Heart right ventricle (tissue), 16 donors: ENCODE measurements at places on chromosomes 2 and 18.

DNA sequence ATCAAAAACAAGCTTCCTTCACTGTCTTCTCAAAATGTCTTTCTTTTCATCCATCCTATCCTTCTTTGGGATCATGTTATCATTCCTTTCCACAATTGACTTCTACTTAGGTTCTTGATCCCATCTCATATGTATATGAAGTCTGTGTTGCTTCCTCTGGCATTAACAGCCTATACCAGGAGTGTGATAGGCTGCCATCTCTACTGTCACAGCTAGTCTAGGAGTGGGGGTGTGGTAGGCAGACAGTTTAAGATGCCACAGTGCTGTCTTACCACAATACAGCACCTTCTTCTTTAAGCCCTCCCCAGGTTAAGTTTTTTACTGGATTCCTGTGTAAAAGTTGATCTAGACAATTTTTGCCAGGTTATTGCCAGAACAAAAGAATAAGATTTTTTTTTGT, 3.7 kb upstream of the HTR2B start:
- no peak for DNase-seq

- DNase-seq = no peak
Observed at GRCh38 chr2:48026865-48027264, 120.6 kb upstream of the FBXO11 start.

- no peak for DNase-seq
Observed at GRCh38 chr18:56252456-56252855, 385.9 kb downstream of the TXNL1 start.

GRCh38 chr2:25936889-25937545, 45.3 kb downstream of the KIF3C start:
- DNase-seq = no peak

- no peak for DNase-seq
Observed at GRCh38 chr2:200041639-200042038, 86.3 kb downstream of the MAIP1 start.

DNA sequence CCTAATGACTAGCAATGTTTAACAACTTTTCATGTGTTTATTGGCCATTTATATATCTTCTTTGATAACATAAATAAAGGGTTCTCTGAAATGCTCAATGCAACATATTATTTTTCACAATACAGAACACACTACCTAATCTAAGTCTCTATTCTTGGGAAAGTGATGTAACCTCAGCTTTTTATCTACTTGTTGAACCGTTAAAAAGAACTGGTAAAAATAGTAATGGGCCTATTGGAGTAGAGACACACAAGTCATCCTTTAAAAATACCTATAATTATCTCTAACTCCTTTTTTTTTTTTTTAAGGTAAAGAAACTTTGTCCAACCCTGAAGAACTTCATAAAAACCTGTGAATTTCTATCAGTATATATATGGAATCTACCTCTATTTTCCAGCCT, 1067.7 kb upstream of the CELF4 start:
- no peak for DNase-seq

- DNase-seq = no peak
Observed at GRCh38 chr18:79071037-79071436, 1.8 kb downstream of the ATP9B start.

- DNase-seq = no peak
Observed at GRCh38 chr2:31196622-31197021, 20.7 kb downstream of the CAPN14 start.

DNA sequence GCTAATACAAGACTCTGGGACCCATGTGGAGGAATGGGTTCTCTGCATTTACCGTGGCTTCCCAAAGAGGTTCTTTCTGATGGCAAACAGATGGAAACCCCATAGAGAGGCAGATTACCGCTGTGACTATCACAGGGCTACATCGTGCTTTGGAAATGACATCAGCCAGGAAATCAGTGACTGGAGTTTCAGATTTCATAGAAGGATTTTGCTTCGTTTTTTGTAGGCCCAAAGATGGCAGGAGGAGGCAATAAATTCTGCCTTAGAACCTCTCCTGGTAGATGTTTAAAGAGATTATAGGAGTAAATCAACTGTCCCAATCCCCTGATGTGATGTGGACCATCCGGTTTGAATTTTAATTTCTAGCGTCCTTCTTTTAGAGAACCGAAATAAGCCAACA, 214.1 kb downstream of the AGPS start:
- DNase-seq = no peak

GRCh38 chr2:207229161-207229560, 63.4 kb upstream of the KLF7 start:
- DNase-seq = no peak

- DNase-seq = no peak
Observed at GRCh38 chr2:127479219-127479825, 47.0 kb downstream of the IWS1 start.

GRCh38 chr2:207629553-207629952, 4.4 kb upstream of the METTL21A start:
- no peak for DNase-seq

DNA sequence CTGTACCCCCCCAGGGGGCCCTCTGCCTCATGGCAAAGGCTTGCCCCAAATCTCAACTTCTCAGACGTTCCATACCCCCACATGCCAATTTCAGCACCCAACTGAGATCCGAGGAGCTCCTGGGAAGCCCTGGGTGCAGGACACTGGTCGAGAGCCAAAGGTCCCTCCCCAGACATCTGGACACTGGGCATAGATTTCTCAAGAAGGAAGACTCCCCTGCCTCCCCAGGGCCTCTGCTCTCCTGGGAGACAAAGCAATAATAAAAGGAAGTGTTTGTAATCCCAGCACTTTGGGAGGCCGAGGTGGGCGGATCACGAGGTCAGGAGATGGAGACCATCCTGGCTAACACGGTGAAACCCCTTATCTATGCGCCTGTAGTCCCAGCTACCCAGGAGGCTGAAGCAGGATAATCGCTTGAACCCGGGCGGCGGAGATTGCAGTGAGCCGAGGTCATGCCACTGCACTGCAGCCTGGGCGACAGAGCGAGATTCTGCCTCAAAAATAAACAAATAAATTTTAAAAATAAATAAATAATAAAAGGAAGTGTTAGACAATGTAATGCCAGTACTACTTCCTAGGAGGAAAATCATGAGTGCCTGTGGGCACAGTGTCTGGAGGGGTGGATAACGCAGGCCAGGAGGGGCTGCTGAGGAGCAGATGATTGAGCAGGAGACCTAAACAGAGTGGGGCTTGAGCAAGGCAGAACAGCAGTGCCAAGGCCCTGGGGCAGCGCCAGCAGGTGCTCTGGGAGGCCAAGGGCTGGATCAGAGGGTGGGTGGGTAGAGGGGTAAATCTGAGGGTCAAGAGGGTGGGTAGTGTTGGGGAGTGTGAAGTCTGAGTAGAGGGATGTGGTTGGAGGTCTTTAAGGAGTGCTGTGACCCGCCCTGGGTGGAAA, 4.0 kb downstream of the ALPP start:
- no peak for DNase-seq

- no peak for DNase-seq
Observed at GRCh38 chr2:159381574-159381973, 95.1 kb upstream of the WDSUB1 start.

- DNase-seq = no peak
Observed at GRCh38 chr2:239818086-239818485, 207.1 kb downstream of the NDUFA10 start.

GRCh38 chr2:136297312-136297711, 179.4 kb upstream of the CXCR4 start:
- DNase-seq = no peak

GRCh38 chr2:215299337-215299859, 12.5 kb upstream of the ATIC start:
- DNase-seq = no peak

DNA sequence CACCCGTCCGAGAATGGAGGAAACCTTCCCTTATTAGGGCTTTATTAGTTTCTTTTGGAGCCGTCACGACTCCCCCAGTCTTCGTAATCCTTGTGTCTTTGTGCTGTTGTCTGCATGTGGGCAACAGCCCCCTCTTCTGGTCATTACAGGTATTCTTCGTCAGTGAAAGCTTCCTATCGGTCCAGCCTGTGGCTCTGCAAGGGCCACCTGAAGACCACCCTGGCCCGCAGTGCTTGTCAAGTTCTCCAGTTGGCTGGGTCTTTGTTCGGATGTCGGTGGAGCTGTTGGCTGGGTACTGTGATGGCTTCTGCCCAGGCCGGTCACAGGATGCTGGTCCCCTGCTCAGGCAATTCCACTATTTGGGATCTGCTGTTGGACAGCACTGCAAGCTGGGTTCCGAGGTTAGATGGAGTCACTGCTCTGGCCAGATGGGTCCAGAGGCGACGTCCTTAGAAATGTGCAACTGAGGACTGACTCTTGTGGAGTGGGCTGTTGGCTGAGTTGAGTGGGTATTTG, 19.2 kb downstream of the E2F6 start:
- peak; percentile 58 for DNase-seq

DNA sequence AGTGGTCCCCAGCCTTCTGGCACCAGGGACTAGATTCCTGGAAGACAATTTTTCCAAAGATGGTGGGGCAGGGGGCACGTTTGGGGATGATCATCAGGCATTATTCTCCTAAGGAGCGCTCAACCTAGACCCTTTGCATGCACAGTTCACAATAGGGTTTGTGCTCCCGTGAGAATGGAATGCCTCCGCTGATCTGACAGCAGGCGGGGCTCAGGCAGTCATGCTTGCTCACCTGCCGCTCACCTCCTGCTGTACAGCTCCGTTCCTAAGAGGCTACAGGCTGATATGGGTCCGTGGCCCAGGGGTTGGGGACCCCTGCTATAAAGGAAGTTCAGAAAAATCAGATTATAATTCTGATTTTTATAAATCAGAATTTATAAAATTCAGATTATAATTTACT, 22.3 kb upstream of the TYMS start:
- no peak for DNase-seq

DNA sequence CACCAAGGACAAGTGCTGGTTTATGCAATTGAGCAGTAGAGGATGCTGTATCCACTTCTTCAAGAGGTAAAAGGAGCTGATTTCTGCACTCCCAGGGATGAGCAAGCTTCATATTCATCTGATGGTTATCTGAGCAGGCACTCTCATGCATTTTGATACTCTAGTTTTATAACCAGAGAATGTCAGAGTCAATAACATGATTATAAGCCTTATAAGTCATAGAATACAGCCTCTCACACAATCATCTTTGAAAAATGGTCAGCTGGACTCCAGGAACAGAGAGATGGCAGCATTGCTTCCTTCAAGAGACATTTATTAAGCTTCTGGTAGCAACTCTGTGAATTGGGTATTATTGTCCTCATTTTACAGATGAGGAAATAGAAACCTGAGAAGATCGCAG, 167.1 kb downstream of the SLC8A1 start:
- no peak for DNase-seq

DNA sequence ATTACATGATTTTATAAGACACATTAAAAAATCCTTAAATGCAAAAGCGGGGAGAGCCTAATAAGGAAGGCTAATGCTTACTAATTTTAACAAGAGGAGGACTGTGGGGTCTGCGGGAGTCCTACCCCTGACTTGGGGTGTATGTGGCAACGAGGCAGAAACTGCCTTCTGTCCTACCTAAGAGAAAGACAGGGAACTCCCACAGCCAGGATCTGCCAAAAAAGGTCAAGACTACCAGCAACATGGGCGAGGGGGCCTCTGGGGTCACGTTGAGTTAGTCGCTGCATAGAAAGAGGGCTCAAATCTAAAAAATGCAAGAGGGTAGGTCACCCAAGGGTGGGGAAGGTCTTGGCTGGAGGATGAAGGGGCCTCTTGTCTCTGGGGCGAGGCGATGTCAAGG, 529 bp upstream of the AMER3 start:
- DNase-seq = no peak

GRCh38 chr2:198973785-198974184, 484.0 kb downstream of the SATB2 start:
- DNase-seq = no peak

- no peak for DNase-seq
Observed at GRCh38 chr2:212864186-212864585, 287.2 kb downstream of the IKZF2 start.

DNA sequence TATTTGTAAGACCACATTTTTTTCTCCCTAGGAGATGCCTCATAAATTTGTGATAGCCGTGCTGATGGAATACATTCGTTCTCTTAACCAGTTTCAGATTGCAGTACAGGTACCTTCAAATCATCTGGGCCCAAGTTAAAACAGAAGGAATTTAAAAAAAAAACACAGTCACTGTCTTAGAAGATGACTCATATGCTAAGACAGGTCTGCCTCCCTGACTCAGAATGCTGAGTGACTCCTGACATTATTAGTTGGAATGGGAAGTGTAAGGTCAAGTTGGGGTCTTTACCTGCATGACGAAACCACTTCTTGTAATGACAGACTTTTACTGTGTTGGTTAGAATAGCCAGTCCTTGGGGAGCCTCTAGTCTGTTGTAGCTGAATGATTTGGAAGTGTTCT, 26.3 kb downstream of the RMC1 start:
- no peak for DNase-seq

DNA sequence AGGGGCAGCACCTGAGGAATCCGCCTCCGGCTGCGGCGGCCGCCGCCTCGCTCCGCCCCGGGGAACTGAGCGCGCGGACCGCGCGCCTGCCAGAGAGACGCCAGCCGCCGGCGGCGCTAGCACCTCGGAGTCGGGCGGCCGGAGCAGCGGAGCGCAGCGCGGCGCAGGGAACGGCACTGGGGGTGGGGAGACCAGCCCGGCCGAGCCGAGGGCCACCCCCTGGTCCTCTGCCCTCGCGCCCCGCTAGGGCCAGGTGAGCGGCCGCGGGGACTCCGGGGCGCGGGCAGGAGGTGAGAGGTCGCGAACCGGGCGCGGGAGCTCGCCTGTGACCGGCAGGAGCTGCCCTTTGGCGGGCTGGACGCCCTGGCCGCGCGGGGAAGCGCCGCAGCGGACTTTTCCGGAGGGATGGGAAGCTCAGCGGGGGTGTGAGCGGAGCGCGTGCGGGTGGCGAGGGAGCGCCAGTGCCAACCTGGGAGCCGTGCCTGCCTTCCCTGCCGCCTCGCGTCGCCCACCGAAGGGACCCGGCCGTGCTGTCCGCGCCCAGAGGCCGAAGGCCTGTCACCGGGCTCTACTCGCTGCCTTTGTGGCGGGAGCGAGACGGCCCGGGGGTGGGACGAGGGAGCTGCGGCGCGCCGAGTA, at the start of gene GREB1L:
Gene GREB1L, plus strand, starts transcription at position 92 of the 639 bp plus-strand sequence. CDS start 141,287 bp downstream, outside the sequence.
- DNase-seq = peak; percentile 69

DNA sequence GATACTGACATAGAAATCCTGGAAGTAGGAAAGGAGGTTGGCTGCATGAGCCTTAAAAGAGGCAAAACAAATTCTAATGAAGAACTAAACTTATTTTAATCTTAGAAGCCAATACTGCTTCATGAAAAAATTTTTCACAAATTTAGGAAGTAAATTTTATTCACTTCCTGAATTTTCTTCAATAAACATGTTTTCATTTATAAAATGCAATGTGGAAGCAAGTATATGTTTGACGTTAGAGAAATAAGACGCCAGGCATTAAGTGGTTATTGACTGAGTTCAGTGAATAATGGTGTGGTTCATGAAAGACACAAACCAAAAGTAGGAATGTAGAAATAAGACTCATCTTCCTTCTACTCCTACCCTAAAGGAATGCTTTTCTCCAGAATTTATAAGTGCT, 136.4 kb downstream of the USP34 start:
- no peak for DNase-seq

DNA sequence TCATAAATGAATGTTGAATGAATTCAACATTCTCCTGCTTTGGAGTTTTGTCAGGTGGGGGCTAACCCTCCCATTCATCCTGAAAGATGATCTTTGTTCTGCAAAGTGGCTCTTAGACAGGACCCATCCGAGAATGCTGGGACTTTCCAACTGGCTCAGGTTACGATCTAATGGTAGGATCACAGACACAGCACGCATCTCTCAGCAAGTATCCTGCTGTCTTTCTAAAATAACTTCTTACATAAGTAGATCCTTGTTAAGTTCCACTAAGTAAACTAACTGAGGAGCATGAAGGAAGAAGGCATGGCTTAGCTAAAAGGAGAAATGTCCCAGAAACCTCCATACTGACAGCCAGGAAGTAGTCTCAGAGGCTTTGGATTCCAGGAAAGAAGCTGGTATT, 23.7 kb downstream of the CYP27A1 start:
- no peak for DNase-seq
